ENCODE measurements at places on chromosomes 11 and 22.

DNA sequence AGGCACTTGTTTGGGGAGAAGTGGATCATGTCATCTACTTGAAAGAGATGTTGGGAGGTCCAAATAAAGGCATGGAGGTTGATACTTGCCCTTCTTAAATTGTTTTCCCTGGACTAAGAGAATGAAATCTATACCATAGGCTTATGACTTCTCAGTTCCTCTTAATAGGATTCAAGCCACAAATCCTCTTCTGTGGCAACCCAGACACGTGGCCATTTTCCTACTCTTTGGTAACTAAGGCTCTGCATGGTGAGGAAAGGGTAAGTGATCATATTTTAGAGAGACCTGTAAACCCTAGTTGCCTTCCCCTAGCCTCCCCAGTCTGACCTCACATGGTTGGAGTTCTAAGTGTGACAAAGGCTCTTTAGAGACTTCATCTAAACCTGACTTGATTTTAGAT is 72.9 kb upstream of the CD44 start:
- DNase-seq, result no peak

DNA sequence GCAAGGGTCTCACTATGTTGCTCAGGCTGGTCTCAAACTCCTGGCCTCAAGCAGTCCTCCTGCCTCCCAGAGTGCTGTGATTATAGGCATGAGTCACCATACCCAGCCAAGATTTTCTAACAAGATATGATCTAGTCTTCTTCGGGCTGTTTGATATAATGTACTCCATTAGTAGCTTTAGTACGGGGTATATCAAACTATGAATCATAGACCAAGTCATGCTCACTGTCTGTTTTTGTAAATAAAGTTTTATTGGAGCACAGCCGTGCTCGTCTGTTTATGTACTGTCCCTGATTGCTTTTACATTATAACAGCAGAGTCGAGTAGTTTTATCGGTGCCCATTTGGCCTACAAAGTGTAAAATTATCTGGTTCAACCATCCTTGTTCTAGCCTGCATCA is 43.9 kb upstream of the GRIK4 start:
- no peak for DNase-seq

GRCh38 chr11:118742304-118742703 is 48.7 kb downstream of the DDX6 start:
- no peak for DNase-seq

- DNase-seq, result no peak
These were observed 11.6 kb downstream of the MED19 start for GRCh38 chr11:57700425-57700824.

GRCh38 chr22:49967706-49968208 is 7.2 kb downstream of the PIM3 start:
- DNase-seq, result no peak

DNA sequence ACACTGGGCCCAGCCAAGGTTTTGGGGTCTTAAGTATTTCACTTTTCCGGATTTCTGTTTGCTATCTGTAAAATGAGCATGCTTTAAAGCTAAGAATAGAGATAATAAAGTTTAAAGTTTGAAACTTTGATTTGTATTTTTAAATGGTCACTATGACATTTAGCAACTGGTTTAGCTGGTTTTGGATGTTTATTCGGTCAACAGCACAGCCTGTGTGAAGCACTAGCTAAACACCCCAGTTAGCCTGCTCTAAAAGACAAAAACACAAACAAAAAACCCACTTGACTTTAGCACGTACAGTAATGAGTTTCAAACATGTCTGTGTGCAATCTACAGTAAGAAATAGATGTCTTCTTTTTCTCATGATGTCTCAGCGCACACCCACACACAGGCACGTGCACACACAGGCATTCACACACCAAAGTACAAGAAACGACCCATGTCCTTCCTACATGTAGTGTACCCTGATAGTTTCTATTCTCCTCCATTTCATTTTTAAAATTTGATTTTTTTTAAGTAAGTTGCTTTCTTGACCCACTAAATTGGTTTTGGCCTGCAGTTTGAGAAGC is 29.4 kb downstream of the SLC1A2 start:
- no peak for DNase-seq

GRCh38 chr11:67390947-67391303 is 861 bp upstream of the RAD9A start:
- no peak for DNase-seq

DNA sequence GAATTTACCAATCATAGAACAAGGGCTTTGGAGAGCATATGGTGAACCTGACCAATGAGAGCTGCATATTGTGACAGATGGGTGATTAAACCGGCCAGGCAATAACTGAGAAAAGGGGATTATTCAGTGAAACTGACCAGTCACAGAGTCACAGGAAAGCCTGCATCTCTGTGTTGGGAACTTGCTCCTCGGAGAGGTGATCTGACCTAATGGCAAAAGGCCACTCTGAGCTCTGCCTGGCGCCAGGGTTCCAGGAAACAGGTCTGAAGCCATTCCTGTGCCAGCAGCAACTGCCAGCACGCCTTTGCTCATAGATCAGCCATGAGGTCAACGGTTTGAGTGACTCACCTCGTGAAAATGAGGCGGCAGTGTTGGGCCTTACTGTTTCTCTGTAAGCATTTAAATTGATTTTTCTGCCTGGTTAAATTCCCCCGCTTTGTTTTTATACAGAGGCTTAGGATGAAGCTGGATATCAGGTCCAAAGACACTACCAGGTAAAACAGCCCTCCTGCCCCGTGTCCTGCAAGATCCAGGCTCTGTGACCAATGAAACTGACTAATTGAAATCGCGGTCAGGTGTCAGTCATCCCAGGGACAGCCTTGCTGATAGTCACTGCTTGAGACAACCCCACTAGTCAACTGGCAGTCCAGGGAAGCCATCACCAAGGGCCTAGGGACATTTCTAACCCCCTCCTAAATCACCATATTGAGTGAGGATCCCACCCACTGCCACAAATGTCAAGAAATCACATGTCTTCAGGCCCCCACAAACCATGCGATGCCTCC is 35.8 kb upstream of the MYOD1 start:
- no peak for DNase-seq

DNA sequence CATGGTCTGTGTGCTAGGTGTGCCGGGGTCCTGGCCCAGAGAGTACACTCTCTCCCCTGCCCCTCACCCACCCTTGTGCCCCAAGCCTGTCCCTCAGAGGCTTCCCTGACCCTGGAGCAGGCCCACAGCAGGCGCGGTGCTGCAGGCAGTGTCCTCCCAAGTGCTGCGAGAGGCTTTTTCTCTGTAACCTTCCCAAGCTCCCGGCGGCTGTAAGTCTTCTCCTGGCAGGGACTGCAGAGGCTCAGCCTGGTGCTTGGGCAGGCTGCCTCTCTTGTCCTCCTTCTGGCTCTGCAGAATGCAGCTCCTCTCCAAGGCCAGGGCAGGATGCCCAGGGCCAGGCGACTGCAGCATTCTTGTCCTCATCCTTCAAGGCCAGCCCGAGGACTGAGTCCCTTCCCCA is 15.9 kb downstream of the RFPL1 start:
- DNase-seq, result no peak

- no peak for DNase-seq
These were observed 28.6 kb downstream of the APOL5 start for GRCh38 chr22:35746248-35746647.

GRCh38 chr11:66318600-66318970 is 1.7 kb upstream of the CD248 start:
- no peak for DNase-seq

DNA sequence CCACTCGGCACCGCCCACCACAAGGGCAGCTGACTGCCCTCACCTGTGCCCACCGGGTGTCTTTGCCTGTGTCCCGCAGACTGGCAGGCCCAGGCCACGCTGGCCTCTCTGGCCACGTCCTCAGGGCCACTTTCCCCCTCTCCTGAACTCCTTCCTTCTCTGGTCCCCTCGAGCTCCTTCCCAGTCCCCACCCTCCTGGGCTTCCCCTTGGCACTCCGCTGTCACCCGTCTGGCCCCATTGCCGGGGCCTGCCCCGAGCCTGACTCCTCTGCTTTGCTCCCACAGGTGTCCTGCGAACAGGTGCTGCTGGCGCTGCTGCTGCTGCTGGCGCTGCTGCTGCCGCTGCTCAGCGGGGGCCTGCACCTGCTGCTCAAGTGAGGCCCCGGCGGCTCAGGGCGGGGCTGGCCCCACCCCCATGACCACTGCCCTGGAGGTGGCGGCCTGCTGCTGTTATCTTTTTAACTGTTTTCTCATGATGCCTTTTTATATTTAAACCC is 14.2 kb downstream of the MCAT start:
- no peak for DNase-seq

DNA sequence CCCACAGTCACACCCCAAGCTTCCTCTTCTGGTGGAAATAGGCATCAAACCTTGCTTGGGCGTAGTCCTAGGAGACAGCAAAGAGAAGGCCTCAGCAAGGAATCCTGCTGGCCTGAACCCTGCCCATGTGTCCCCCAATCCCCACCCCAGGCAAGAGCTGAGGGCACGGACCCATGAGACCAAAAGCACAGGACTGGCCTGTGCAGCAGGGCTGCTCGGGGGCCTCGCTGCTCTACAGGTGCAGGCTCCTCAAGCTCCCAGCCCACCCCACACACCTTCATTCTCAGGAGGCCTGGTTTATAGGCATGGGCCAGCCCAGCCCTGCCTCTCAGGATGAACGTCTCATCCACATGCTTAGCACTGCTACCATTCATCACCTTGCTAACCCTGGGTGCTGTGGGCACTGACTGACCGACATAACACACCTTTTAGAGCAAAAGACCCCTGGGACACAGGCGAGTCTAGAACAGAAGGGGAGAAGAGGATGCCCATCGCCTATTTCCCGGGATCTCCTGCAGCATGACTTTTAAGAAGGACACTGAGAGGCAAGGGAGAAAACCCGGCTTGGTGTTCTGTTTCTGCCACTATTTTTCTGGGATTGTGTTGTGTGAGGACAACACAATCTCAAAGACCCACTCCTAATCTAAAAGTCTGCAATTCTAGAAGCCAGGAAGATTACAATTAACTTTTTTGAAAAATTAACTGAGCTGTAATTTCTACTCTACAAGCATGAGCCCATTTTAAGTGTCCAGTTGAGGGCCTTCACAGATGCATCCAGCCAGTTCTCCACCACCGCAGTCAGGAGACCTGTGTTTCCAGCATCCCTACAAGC is 15.4 kb downstream of the TCIRG1 start:
- DNase-seq, result no peak

GRCh38 chr11:2343502-2343901 is 33.6 kb upstream of the CD81 start:
- no peak for DNase-seq

GRCh38 chr11:118666371-118666770 is 13.1 kb downstream of the TREH start:
- no peak for DNase-seq

GRCh38 chr22:38120359-38121110 is 10.1 kb upstream of the BAIAP2L2 start:
- DNase-seq, result no peak

GRCh38 chr11:128898580-128899344 is 7.6 kb downstream of the KCNJ5 start:
- no peak for DNase-seq

DNA sequence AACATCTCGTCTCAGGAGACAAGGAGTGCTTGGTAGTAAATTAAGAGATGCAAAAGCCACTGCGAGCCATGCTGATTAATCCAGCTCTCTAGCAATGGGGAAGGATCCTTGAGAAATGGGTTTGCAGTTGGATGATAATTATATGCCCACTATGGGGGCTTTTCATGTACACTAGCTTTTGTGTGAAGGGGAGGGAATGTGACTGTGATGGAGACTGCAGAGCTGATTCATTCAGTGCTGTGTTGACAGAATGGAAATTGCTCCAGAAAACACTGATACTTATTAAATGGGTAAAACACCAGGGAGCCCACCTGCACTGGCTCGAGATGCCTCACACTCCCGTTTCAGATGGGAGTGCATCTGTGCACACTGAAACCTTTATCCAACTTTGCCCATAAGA is 37.0 kb upstream of the KIRREL3 start:
- no peak for DNase-seq

DNA sequence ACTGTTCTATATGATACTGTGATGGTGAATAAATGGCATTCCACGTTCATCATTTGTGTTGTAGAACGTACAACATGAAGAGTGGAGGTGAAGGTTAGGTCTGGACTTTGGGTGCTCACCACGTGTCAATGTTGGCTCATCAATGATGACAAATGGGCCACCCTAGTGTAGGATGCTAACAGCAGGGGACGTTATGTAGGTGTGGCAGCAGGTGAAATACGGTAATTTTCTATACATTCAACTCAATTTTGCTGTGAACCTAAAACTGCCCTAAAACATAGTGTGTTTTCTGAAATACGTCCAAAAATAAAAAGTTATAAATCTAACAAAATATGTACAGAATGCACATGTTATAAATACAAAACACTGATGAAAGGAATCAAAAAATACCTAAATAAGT is 6.2 kb downstream of the KRTAP5-6 start:
- no peak for DNase-seq

DNA sequence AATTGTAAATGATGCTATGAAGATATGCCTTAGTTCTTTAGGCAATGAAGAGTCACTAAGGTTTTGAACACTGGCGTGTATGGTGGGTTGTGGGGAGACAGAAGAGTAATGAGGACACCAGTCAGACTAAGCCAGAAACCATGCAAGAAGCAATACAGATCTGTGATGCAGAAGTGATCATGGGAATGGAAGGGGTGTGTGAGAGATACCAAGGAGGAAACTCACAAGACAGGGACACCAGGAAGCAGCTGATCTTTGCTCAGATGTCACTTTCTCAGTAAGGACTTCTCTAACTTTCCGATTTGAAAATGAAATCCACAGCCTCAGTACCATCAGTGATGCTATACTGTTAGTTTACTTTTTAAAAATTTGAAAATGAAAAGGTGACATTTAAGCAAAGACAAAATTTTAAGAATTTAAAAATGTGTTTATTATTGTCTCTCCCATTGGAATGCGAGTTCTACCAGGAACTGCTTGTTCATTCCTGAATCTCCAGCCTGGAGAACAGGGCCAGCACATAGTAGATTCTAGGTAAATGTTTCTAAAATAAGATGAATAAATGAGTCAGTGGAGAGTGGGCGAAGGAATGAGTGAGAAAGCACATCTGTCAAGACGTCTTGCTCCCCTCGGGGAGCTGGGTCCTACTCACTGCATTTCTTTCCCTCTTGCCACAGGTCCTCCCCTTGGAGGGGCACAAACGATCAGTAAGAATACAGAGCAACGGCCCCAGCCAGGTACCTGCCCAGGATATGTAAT is 60.4 kb downstream of the KCNJ1 start:
- DNase-seq, result no peak

GRCh38 chr11:6570691-6571427 is 32.6 kb downstream of the RRP8 start:
- DNase-seq, result no peak

GRCh38 chr11:50075856-50076255 is 43.2 kb downstream of the OR4C45 start:
- no peak for DNase-seq

GRCh38 chr22:39665229-39665628 is 94.7 kb downstream of the CACNA1I start:
- no peak for DNase-seq

- DNase-seq, result no peak
These were observed 458.3 kb downstream of the METTL15 start for GRCh38 chr11:28566339-28567089.

Measured in activated T-cell treated with anti-CD3 and anti-CD28 coated beads for 1 hour (primary cell).